ENCODE measurements at places on chromosomes 3 and 15.

DNA sequence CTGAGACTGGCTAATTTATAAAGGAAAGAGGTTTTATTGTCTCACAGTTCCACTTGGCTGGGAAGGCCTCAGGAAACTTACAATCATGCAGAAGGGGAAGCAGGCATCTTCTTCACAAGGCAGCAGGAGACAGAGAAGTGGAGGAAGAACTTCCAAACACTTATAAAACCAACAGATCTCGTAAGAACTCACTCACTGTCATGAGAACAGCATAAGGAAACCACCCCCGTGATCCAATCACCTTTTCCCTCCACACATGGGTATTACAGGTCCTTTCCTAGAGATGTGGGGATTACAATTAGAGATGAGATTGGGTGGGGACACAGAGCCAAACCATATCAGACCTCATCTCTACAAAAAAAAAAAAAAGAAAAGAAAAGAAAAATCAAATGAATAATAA, 25.7 kb downstream of the CGGBP1 start:
- DNase-seq = no peak

DNA sequence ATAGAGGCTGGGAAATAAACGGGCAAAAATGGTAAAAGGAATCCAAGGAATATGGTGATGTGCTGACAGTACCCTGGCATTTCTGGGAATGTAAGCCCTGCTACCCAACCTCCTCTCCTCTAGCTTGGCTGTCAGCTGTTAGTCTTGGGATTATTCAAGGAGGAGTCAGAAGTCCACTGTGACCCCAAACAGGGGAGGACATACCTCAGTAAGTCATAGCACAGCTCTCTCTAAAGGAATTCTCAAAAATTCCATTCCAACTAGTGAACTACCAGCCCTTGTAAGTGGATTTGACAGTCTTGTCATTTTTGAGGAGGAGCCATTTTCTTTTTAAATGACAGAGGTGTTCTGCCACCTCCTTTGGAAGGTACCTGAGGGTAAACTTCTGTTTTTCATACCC, 207.5 kb downstream of the PDCD6IP start:
- no peak for DNase-seq

DNA sequence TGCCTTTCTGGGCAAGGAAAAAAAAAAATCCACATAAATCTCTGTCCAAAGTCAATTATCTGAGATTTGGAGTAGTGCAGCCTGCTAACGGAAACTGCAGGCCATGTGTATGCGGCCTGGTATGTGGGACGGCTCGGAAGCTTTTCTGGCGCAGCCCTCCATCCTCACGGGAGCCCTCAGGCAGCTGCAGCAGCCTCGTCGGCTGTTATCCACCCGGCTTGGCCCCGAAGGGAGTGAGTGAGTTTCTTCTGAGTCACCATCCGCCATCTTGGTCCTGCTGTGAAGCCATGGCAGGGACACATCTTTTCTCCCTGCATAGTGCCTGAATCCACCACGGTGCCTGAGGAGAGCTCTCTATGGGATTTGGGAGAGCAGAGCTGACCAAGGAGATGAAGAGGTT, 62.8 kb downstream of the POLR2M start:
- DNase-seq = no peak

- DNase-seq = no peak
Observed at GRCh38 chr15:85540085-85540797, 159.8 kb downstream of the AKAP13 start.

GRCh38 chr3:151789853-151790463, 24.0 kb upstream of the AADAC start:
- no peak for DNase-seq

DNA sequence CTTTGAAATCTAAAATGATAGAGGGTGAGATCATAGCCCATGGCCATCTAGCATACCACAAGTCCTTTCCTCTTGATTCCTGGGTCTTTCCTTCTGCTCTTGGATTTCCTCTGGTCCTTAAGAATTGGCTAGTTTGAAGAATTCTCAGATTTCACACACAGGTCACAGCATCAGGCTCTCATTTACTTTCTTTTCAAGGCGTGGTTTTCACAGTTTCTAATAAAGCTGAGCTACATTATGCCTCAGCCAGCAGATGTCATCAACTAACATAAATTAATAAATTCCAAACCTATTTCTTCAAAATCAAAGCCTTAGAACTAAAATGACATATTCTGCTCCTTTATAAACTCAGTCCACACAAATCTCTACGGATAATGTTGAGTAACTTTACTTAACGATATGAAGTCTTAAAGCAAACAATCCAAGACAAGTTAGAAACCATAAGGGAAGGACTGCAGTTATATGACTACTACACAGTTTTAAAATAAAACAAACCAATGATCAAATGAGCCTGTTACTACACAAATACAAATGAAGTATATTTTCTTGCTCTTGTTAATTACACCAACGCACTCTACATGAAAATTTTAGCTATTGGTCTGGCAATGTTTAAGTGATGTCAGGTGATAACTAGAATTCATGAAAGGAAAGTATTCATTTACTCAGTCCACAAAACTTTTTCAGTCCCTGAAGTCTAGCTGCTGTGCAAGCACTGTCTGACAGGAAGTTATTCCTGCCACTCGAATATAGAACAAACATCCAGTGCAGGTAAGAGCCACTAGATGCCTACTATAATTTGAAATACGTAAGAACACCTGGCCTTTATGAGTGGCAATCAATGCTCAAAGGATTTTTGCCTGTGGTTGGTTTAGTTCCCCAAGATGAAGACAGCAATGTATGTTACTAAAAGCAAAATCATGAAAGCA, 9.2 kb downstream of the CCDC14 start:
- no peak for DNase-seq

DNA sequence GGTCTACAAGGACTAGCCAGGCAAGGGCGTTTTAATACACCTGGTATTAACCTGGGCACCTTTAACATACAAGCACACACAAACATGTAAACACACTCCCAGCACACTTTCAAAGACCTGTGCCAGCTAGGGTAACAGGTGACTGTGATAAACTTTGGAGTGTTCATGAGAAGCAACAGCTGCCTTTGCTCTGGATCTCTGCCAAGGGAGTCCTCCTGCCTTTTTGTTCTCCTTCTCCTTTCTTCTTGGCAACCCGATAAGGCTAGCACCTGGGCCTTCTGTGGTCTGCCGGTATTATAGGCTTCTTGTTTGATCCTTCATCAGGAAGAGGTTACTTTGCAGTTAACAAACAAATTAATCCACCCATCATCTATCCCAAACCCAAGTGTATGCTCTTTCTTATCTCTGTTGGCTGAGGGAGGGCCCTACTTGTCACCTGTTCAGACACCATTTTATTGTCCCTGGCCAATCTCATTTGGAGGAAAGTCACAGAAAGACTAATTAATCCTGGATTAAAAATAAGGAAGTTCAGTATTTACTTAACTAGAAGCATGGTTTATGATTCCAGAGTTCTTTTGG, at the start of gene RETNLB:
TSS of gene RETNLB (minus strand) at position 7 of the 579 bp plus-strand sequence. CDS start 225 bp downstream, outside the sequence.
- no peak for DNase-seq

GRCh38 chr3:88191872-88192409, 42.2 kb downstream of the C3orf38 start:
- no peak for DNase-seq

GRCh38 chr3:143840636-143841035, 7.6 kb downstream of the SLC9A9 start:
- no peak for DNase-seq

GRCh38 chr15:67573194-67573593, 30.7 kb downstream of the MAP2K5 start:
- no peak for DNase-seq

GRCh38 chr3:113684271-113684819, 12.1 kb downstream of the USF3 start:
- no peak for DNase-seq

DNA sequence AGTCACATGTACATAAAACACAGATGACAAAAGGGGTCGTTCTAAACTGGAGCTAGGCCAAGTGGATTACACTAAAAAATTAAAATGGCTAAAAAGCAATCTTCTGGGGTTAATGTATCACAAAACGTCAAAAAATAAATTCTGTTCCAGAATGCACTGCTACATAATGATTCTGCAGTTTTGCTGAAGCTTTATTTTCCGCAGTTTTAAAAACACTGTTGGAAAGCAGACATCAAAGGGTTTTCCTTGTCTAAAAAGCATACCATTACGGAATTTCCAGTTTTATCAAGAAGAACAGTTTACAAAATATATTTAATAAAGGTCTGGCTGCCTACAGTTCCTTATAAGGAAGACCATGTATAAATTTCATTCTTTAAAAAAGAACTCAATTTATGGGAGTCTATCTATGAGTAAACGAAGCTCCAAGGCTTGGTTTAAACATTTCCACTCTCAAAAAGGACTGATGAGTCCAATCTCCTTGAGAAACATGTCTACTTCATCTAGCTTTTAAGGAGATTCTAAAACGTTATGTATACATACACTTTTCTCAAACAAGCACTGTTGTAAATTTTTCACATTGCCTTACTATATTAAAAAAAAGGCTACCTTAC, 1.3 kb downstream of the DMXL2 start:
- no peak for DNase-seq

DNA sequence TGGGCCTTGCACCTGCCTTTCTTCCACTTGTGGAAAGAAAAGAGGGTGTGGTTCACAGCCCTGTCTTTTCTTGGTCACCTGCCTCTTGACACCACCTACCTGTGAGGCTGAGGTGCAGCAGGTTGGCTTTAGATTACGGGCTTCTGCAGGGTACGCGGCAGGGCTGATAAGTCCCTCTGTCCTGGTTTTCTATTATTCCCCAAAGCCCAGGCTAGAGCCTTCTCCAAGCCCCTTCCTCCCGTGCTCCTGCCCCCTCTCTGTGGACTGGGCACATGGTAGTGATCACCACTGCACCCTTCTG, 44.8 kb upstream of the HACD2 start:
- DNase-seq = no peak

DNA sequence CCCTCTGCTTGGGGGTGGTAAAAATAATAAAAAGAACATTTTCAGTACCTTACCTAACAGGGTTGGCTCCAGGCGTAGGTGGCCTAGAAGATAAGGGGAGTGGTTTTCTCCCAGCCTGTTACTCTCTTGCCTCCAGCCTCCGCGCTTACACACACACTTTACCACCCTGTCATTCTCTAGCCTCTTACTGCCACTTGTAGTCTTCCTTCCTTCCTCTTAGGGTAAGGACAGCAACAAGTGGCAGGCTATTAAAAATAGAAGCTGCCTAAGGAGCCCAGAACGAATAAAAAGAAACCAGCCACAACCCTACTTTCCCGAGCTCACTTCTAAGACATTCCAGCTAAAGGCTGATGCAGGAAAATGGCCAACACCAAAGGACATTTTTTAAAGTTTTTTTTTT, 9.6 kb upstream of the LIPH start:
- DNase-seq = no peak

- DNase-seq = no peak
Observed at GRCh38 chr3:51004235-51004634, 329.5 kb downstream of the DOCK3 start.

DNA sequence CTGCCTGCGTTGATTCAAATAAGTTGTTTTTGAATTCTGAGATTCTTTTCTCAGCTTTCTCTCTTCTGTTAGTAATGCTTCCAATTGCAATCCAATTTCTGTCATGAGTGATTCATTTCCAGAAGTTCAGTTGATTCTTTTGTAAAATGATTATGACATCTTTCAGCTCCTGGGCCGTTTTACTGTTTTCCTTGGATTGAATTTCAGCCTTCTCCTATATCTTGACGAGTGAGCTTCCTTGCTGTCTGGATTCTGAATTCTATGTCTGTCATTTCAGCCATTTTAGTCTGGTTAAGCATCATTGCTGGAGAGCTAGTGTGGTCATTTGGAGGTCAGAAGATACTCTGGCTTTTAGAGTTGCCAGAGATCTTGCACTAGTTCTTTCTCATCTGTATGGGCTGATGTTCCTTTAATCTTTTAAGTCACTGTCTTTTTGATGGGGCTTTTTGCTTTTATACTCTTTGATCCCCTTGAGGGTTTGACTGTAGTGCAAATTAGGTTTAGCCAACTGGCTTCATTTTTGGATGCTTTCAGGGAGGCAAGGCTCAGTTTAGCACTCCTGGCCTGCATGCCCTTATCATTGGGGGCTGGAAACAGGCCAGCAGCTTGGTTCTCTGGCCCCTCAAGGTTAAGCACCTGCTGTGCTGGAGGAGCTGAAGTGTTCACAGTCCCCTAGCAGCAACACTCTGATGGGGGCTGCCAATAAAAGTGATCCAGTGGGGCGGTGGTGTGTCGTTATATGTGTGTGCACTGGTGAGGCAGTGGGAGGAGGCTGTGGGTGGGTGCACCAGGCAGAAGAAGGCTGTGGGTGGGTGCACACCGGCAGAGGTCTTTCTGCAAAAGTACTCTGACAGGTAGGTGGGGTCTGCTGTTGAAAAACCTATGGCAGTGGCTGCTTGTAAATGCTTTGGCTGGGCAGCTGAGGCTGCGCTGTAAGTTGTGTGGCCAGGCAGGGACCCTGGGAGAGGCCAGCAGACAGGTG, 51.2 kb downstream of the MCTP2 start:
- DNase-seq = no peak

GRCh38 chr3:51796854-51797253, 17.8 kb upstream of the IQCF6 start:
- peak; percentile 46 for DNase-seq

DNA sequence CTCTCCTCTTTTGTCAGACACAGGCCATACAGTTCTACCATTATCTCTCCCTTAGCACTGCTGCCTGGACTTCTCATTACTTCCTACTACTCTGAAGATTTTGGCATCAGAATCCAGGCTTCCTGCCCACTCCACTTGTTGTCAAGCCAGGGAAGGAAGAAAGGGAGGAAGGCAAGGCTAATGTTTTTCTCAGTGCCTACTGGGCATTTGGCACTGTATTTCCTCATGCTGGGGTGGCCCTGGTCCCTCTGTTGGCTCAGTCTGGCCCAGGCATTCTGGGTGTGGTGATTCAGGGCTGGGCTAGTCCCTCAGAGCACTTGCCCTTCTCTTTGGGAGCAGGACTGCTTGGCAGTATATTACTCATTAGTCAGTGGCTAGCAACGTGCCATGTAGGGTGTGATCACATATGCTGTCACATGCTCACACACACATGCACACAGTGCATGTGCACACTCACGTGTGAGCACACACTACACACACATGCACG, 52.9 kb downstream of the BSN start:
- DNase-seq = no peak

DNA sequence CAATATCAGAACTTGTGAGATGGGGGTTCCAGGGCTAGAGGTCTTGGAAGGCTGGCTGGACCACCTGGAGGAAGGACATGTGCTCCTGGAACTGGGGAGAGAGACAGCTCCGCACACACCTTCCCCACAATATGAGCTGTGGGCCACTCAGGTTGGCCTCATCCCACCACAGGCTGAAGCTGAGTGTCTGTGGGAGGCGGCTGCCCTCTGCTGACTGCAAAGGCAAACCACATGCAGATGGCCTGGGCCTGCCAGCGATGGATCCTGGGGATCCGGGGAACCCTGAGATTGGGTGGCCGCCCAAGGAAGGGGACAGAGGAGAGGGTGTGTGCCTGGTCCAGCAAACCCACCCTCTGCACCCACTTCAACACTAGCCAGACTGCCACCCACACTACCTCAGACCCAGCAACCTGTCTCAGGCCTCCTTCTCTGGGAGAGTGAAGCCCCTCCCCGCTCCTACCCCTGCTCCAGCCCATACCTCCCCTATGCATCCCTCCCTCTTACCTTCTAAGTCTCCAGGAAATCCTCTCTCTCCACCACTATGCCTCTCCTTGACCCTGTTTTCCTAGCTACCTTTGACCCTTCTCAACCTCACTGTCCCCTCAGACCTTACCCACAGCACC, 44.8 kb downstream of the CYP11A1 start:
- DNase-seq = peak; percentile 68

Data from activated naive CD4-positive, alpha-beta T cell treated with anti-CD3 and anti-CD28 coated beads for 36 hours (primary cell).